ENCODE measurements at places on chromosomes 12 and 14.

DNA sequence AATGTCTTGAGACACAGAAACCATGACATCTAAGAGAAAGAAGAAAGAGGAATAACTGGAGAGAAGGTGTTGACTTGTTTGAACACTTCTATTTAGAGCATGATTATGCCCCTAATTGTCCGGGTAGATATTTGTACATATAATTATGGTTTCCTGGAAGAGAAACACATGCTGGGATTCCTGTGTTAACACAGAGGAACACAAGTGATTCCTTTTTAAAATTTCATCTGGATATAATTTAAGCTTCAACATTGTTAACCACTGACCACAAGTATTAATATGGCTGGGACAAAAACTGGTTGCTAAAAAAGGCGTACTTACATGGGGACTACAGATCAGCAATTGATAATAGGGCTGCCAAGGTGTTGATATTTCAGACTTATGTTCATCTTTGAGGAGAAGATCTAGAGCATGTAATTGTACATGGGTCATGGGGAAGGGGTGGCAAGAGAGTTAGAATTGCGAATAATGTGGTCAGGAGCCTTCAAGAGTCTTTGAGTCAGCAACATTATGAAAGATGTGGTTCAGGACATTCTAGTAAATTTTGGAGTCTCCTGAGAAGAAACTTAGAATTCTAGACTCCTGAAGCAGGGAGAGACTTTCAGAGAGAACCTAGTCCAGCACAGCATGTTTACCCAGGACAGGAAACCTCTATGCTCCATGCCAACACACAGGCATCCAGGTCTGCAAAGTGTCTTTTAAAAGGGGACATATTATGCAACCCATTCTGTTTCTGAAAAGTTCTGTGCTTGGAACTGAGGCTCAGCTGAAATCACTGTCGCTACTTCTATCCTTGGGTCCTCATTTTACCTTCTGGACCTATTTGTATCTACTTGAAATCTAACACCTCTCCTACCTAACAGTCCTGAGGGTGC, 56.5 kb downstream of the SLC38A1 start:
- DNase-seq, result no peak

- no peak for DNase-seq
Observed at GRCh38 chr12:48910196-48910595, 15.1 kb downstream of the FKBP11 start.

- no peak for DNase-seq
Observed at GRCh38 chr14:29905543-29905942, 22.1 kb downstream of the PRKD1 start.

DNA sequence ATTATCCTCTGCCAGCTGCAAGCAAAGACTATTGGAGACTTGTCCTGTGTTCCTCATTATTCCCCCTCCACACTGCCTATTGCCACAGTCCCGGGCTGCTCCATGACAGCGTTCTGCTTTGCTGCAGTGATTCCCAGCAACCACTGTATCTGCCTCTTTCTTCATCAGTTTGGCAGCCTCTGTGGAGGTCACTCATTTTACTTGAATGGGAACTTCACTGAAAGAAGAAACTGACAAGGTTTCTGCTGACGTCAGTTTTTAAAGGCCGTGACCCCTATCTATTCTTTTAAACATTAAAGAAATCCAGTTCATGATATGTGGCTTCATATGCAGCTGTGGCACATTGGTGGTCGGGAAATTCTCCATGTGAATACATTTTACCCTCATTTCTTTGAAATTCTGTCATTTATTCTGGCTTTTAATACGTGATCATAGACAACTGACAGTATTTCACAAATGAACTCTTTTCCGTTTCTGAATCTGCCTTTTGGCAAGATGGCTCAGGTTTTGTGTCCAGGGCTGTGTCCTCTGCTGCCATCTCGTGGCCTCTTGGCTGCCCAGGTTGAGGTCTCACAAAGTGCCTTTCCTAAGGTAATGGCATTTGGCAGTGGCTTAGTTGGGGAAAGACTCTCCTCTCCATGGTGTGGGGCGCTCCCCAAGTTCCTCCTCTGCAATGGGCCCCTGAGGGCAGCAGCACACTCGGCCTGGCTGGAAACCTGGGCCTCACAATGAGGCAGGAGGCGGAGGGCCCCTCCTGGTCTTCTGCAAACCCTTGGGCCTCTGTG, 5.8 kb downstream of the TMEM253 start:
- DNase-seq, result peak; percentile 80

DNA sequence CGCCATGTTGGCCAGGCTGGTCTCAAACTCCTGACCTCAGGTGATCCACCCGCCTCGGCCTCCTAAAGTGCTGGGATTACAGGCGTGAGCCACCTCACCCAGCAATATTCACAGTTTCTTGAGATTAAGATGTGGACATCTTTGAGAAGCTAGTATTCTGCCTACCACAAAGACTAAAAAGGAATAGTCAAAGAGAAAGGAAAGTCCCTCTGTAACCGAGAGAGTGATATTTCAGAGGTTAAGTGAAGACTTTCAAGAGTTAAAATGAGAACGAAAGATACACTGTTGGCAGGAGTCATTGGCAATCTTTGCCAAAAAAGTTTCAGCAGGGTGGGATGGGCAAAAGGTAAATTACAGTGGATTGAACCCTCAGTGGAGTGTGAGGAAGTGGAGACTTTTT, 15.6 kb downstream of the DGKA start:
- no peak for DNase-seq

DNA sequence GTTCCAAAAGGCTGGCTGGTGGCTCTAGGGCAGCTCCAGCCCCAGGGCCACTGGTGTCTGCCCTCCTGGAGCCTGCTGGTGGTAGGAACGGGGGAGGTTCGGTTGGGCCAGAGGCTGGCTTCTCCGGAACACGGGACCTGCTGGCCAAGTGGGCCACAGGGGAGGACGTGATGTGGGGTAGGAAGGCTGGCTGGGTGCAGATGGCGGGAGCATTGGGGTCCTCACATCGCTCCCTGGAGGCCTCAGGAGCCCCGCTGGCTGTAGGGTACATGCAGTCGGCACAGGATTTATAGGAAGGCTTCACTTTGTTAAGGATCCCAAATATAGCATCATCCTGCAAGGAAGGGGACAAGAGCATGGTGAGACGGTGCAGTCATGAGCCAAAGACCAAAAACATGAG, 57.6 kb upstream of the CORO1C start:
- no peak for DNase-seq

DNA sequence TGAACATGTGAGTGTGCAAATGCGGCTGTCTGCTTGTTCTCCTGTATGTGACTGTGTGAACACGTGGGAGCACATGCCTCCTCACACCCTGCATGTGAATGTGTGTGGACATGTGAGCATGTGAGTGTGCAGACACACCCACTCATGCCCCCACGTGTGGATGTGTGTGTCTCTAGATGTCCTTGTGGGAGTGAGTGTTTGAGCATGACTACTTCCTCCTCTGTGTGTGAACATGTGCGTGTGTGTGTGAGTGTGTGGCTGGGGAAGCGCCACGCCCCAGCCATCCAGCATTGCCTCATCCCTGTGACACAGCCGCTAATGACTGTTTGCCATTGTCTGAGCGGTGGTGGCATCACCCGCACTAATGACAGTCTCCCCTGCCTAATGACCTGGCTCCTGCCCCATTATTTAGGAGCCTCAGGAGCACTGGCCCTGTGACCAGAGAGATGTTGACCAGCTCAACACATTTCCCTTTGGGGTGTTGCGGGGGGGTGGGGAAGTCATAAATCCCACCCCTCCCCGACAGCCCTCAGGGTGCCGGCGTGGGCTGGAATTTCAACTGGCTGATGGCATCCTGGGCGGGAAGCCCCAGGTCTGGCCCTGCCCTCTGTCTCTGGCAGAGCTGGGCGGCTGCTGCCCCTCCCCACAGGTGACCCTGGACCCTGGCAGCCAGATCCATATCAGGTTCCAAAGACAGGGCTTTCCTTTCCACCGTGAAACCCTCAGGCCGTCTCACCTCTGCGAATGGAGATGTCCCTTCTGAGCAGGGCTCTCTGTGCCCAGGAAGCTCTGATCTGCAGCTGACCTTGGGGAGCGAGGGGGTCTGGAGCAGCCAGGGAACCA, 11.5 kb upstream of the KRT80 start:
- DNase-seq, result peak; percentile 60

DNA sequence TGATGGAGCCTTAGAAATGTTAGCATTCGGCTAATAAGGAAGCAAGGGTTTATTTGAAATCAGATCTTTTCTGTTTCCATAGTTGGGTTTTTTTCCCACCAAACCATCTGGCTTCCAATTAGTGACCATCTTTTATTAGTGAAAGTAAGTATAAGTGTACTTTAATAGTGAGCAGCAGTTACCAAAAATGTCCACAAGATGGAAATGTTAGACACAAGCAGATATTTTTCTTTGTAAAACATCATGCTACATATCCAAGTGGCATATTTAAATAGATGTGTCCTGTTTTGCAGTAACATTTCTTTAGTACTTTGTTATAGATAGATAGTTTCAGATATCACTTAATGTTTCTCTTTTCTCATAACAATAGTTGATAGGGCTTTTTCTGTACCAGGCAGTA, 28.8 kb downstream of the YEATS4 start:
- DNase-seq, result peak; percentile 19

GRCh38 chr12:39592295-39592694, 27.3 kb downstream of the ABCD2 start:
- no peak for DNase-seq

DNA sequence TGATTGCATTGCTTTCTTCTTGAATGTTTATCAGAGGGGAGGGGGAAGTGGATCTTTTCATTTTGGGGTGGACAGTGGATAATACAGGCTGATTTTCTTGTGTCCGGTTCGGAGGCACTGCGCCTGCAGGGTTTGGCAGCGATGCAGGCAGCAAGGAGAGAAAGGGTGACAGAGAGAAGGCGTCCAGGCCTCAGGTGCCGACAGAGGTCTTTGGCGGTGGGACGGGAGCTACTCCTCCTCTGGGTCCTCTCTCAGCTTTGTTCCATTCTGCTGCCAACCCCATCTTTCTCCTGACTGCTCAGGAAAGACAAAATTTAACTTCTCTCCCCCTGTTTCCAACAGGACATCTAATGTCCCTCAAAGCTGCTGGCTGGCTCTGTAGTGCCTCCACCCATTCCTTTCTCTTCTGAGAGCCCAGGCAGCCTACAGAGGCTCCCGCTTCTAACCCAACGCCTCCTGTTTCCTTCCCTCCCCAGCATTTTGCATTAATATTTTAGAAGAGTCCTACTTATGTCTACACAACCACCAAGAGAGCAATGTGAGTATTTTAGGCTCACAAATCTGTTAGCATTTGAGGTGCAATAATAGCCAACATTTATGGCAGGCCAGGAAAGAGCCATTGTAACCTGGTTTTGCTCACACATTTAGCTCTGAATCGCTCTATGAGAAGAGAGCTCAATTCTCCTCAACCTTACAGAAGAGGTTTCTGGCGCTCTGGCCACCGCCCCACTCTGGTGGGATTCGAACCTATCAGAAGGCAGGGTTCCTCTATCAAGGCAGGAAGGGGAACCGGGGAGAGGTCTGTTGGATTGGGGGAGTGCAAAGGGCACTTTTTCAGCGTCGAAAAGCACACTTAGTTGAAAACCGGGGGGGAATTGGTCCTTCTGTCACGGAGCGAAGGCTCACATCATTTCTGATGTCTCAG, 7.1 kb upstream of the TBX5 start:
- DNase-seq, result no peak

DNA sequence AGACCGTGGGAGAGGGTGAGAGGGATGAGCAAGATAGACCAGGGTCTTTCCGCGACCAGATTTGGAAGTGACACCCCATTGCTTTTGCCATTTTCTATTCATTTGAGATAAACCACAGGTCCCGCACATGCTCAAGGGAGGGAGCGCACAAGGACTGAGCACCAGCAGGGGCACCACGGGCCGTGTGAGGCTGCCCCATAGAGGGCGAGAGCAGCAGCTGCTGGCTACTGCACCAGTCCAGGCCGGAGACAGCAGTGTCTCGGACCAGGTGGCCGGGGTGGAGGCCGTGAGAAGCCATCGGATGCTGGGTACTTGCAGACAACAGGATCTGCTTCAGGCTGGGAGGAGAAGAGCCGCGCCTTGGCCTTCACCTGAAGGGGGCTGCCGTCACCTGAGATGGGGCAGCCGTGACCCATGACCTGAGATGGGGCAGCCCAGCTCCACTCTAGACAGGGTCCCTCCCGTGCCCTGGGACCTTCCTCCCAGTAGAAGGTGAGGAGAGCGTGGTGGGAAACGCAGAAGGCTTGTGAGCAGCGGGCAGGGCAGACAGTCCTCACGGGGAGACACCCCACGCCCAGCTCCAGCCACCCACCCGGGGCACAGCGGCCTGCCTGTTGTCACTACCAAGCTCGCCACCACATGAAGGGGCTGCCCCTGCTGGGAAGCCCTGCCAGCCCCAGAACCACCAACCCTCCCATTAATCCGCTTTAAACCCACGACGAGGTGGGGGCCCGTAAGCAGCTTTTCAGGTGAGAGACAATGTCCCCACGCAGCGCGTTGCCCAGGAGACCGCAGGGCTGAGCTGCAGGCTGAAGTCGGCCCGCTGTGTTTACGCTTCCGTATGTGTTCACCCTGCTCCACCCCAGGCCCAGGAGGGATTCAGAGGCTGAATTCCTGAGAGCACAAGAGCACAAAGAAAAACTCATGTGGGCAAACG, 61.7 kb upstream of the FBRSL1 start:
- DNase-seq, result no peak

GRCh38 chr12:56244494-56244893, 13.7 kb downstream of the ANKRD52 start:
- DNase-seq, result no peak

- DNase-seq, result no peak
Observed at GRCh38 chr14:70842851-70843462, 33.6 kb upstream of the MAP3K9 start.

- DNase-seq, result peak; percentile 55
Observed at GRCh38 chr14:55212634-55213033, 21.2 kb upstream of the DLGAP5 start.

DNA sequence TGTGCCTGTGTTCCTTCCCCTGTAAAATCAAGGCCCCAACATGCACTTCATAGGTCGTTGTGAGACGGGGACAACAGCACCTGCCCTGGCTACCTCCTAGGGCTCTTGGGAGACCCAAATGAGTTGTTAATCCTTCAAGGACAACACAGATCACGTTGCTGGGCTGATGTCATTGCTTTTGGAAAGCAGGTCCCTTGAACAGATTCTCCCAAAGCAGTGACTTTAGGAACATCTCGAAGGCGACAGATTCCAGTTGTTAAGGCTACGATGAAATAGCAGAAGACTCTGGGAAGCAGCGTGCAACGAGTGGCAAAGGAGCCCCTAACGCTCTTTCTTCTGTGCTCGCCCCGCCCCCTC, 26.2 kb upstream of the MAP1LC3B2 start:
- peak; percentile 72 for DNase-seq

GRCh38 chr14:106606936-106607335, 1080.6 kb downstream of the TMEM121 start:
- no peak for DNase-seq

GRCh38 chr14:34951286-34951685, 31.5 kb upstream of the SRP54 start:
- DNase-seq, result no peak

Measured in NCI-H510A treated with DMSO at 0.1 percent for 48 hours (cell line).